Pericardium fibroblast (primary cell): ENCODE measurements at places on chromosomes 6 and 20. TPM values are rescaled to one million over a fixed set of nuclear protein-coding genes. Genes with fewer than 3 reads are reported as not detected.

TSBP1 gene
- total RNA-seq: not detected in 2 replicates

OR12D3 gene
- total RNA-seq: not detected in 2 replicates

RUNX2 gene
- total RNA-seq: 2.1 and 6.3 TPM in 2 replicates

OTOR gene
- total RNA-seq: not detected in 2 replicates

RSPO4 gene
- total RNA-seq: not detected in 2 replicates

FAM83B gene
- not detected in 2 replicates for total RNA-seq

WFDC10B gene
- not detected in 2 replicates for total RNA-seq

RGS17 gene
- total RNA-seq: 1.5 and 2.0 TPM in 2 replicates

PTCRA gene
- total RNA-seq: not detected in 2 replicates

SLC17A2 gene
- total RNA-seq: 1.7 TPM in 1 of 2 replicates, not detected in the other
